ENCODE measurements at places on chromosomes 7 and 10.

GRCh38 chr7:28207486-28208158 is 27.0 kb upstream of the JAZF1 start:
- DNase-seq = no peak

GRCh38 chr7:87209295-87209924 is 10.1 kb downstream of the TMEM243 start:
- DNase-seq = no peak

- no peak for DNase-seq
Observed at GRCh38 chr10:128526791-128527375, 400.7 kb upstream of the MKI67 start.

DNA sequence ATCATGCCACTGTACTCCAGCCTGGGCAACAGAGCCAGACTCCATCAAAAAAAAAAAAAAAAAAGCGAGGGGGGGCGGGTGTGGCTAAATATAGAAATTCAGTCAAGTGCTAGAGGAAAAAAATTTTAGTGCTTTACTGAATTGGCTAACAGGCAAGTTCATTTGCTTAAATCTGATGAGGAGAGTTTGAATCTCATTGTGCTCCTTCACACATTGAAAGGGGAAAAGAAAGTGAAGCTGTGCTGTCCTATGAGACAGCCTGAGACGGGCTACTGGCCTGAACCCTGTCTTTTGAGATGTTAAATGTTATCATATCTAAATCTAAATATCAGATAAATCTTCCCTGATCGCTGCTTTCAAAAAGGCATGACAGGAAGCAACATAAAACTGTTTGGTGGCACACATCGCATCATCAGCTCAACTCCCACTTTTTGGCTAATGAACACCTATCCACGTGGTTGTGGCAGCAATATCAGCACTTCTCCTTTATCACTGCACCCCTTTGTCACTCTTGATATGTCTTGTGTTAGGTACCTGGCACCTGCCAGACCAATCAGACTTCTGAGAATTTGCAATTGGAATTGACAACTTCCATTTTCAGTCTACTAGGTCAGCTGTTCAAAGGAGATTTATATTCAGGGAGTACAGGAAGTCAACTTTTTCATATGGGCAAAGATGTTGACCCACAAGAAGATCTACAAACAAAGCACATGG is 14.0 kb upstream of the IFIT1B start:
- DNase-seq = no peak

- no peak for DNase-seq
Observed at GRCh38 chr7:133265821-133266220, 12.9 kb downstream of the EXOC4 start.

DNA sequence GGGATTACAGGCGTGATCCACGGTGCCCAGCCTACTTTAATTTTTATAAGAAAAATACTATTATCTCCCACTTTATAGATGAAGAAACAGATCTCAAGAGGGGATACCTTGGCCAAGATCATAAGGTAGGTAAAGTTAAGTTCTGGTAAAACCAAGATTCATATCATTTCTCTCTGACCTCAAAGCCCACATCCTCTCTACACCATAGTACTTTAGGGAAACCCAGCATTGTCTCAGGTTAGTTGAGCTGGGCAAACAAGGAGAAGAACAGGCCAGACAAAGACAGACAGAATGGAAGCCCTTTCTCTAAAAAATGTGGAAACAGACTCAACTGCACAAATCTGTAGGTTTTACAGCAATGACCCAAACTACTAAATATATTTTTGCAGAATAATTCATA is 197.7 kb upstream of the FRMD4A start:
- DNase-seq = no peak

GRCh38 chr7:28919510-28919909 is 38.6 kb downstream of the TRIL start:
- no peak for DNase-seq

DNA sequence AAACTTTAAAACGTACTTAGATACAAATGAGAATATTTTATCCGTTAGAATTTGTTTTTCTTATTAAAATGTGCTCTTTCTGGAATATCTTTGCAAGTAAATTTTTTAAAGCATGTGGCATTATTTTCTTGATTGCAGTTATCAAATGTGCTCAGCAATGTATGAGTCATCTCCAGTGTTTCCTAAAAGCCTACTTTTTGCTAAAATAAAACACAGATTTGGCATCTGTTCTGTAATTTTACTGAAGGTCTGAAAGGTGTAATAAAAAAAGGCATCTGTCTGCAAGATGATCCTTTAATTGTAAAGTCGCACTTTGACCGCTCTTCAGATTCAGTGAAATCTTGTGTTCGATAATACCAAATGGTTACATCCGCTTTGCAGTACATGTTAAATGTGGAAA is 3.4 kb downstream of the GNAT3 start:
- no peak for DNase-seq
